CD4-positive, alpha-beta T cell treated with Interleukin-17A for 4 hours (primary cell): ENCODE measurements at places on chromosomes 2 and 18.

GRCh38 chr2:15893689-15894480 lies 46.5 kb upstream of the MYCN start:
- DNase-seq: no peak

- DNase-seq: peak; percentile 68
Measured at GRCh38 chr2:127084611-127085316, 22.2 kb downstream of the BIN1 start.

DNA sequence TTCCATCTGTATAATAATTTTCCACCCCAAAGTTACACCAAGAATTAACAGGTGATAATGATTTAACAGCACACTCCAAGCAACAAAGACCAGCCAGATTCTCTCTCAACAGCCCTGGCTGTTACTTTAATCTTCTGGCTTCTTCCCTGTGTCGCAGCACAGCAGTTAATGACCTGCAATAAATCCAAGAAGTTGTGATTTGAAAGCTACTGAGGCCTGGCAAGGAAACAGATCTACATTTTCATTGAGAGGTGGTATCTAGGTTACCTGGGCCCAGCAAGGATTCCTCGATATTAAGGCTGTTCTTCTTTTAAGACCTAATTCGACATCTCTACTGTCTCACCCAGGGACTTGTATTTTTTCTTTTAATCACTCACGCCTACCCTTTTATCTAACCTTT lies 433.8 kb downstream of the NBAS start:
- no peak for DNase-seq

GRCh38 chr2:177671662-177672061 lies 279.1 kb downstream of the AGPS start:
- no peak for DNase-seq

DNA sequence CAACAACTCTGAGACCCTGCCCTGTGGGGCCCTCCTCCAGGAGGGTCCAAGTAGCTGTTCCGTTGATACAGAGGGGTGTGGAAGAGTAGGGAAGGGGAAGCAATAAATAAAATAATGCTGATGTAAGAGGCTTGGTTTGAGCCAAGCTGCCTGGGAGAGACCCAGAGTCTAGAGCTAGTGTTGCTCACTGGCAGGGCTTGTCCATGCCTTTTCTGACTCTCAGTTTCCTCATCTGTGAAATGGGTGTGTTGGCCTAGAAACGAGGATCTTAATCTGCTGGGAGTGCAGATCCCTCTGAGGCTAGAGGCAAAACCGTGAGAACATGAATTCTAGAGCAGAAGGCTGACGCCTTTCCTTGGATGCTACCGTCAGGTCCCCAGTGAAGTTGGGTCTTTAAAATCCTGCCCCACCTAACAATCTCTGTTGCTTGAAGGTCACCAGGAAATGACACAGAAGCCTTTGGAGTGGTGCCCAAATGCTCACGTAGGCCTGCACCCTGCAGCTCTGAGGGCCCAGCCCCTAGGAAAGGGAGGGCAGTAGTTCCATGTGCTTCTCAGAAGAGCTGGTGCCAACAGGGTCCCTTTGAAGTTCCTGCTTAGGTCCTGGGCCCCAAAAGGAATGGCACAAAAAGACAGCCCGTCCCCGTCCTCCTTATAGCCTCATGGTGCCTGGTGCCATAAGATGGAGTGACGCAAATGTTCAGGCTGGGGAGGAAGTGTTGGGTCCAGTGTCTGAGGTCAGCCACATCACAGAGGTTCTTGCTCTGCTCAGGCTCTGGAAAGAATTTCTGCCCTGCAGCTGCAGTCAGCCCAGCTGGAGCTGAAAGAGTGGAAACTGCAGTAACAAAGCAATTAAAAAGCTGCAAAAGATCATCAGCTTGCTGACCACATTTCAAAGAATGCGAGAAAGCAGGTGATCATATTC lies 73.2 kb upstream of the SMAD2 start:
- DNase-seq: no peak

- no peak for DNase-seq
Measured at GRCh38 chr2:120953843-120954584, 218.3 kb downstream of the GLI2 start.

GRCh38 chr18:50571606-50572005 lies 11.7 kb downstream of the MAPK4 start:
- DNase-seq: no peak

- peak; percentile 4 for DNase-seq
Measured at GRCh38 chr2:34012715-34013302, 413.7 kb upstream of the FAM98A start.

- no peak for DNase-seq
Measured at GRCh38 chr18:36374262-36374661, 76.7 kb downstream of the FHOD3 start.

GRCh38 chr2:69994166-69994565 lies 32.7 kb upstream of the ASPRV1 start:
- no peak for DNase-seq

DNA sequence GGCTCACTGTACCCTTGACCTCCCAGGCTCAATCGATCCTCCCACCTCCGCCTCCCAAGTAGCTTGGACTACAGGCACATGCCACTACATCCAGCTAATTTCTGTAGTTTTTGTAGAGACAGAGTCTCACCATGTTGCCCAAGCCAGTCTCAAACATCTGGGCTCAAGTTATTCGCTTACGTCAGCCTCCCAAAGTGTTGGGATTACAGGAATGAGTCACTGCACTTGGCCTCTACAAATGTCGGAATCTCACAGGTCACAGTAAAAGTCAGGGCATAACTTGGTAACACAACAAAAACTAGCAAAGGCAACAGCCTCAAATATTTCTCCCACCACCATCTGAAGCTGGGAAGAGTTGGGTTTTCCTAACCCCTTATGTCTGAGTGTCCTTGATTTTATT lies 25.3 kb downstream of the SCG2 start:
- DNase-seq: no peak

DNA sequence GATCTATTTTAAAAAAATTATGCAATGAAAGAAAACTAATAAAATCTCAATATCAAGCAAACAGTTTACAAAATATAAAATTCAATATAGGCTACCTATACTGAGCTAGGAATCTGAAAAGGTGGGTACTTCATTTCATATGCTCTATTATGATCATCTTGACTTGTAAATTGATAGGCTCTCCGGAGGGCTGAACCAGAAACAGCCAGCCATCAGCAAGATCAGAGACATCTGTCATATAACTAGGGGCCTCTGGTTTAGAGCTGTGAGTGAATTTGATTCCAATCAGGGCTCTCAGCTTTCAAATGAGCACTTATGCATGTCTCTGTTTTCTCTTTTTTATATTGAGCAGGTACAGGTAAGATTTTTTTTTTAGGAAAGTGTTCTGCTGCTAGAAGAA lies 114.2 kb downstream of the SPHKAP start:
- DNase-seq: no peak

DNA sequence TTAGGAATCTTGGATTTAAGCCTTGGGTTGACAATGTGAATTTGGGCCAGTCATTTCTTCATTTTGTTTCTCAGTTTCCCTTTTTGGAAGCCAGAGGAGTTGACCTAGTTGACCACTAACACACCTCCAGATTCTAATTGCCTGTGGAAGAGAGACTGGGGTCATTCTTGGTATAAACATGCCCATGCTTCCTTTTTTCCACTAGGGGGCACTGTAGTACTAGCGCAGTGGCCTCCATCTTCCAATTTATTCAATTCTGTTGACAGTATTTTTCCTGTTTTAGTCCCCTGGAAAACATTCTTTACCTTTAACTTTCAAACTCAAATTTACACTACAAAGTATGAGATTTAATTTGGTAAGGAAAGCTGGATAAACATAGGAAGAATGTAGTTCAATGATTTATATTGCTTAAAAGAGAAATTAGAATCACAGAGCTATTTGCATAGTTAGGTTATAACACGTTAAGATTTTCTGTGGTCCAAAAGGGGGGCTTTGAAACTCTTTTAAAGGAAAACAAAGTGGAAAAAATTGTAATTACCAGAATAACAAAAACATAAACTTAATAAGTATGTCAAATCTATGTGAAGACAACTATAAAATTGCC lies 57.5 kb upstream of the AGPS start:
- DNase-seq: peak; percentile 22

DNA sequence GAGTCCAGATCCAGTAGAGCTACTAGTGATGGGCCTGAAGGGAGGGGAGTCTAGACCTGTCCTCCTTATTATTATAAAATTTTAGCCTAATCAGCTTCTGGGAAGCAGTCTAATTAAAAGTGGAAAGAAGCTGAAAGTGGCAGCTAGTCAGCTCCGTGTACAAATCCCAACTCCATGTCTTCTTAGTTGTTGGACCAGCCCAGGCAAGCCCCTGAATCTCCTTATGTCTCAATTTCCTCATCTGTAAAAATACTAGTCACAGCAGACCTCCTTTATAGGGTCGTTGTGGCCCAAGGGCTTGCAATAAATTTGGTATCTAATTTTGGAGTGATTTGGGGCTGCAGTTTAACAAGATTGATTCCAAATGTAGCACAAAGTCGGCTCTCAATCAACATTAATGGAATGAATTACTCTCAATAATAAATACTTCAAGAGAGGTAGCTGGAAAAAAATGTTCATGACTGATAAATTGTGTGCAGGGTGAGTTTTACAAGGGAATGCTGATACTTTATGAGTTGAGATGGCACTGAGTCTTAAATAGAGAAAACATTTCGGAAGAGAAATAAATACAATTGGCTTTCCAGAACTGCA lies 118.3 kb upstream of the NDUFV2 start:
- DNase-seq: no peak

DNA sequence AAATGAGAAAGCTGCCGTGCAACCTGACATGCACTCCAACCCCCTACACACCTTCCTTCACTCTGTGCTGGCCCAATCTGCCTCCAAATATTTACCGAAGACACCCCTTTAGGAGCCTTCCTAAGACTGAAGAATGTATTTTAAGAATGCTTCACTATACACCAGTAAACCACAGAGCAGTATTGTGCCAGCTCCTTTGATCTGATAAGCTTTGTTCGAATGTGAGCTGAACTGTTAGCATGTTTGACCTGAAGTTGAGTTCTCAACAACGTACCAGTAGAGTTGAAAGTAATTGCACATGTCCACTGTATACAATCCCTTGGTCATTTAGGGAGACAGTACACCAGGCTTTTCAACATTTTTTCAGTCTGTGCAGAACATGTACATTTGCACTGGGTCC lies 259.2 kb downstream of the TGIF1 start:
- DNase-seq: no peak

DNA sequence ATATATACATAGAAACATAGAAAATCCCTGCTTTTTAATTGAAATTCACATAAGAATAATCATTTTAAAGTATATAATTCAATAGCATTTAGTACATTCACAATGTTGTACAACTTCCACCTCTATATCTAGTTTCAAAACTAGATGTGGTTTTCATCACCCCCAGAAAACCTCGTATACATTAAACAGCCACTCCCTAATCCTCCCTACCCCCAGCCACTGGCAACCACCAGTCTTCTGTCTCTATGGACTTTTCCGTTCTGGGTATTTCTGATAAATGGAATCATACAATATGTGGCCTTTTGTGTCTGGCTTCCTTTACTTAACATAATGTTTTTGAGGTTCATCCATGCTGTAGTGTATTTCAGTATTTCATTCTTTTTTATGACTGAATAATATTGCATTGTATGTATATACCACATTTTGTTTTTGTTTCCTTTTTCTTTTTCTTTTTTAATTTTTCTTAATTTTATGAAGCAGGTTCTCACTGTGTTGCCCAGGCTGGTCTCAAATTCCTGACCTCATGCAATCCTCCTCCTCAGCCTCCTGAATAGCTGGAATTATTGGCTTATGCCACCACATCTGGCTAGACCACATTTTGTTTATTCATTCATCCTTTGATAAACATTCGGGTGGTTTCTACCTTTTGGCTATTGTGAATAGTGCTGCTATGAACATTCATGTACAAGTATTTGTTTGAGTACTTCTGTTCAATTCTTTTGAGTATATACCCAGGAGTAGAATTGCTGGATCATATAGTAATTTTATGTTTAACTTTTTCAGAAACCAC lies 50.6 kb upstream of the RNF152 start:
- no peak for DNase-seq

DNA sequence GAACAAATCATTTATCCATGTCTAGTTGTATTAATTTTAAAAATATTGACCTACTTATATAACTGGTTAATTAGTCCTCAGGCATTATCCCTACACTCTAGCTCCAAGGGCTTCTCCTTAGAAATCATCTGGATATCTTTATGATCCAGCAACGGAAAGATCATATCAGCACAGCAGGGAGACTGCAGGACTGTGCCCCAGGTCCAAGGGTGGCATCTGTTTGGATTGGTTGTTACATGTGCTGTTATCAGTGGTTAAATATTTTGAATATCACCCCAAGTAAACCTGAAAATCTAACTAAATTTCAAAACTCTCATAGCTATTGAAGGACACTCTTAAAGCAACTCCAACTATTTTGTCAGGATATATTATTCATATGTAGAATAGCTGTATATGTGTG lies 556.2 kb upstream of the ZEB2 start:
- DNase-seq: no peak

DNA sequence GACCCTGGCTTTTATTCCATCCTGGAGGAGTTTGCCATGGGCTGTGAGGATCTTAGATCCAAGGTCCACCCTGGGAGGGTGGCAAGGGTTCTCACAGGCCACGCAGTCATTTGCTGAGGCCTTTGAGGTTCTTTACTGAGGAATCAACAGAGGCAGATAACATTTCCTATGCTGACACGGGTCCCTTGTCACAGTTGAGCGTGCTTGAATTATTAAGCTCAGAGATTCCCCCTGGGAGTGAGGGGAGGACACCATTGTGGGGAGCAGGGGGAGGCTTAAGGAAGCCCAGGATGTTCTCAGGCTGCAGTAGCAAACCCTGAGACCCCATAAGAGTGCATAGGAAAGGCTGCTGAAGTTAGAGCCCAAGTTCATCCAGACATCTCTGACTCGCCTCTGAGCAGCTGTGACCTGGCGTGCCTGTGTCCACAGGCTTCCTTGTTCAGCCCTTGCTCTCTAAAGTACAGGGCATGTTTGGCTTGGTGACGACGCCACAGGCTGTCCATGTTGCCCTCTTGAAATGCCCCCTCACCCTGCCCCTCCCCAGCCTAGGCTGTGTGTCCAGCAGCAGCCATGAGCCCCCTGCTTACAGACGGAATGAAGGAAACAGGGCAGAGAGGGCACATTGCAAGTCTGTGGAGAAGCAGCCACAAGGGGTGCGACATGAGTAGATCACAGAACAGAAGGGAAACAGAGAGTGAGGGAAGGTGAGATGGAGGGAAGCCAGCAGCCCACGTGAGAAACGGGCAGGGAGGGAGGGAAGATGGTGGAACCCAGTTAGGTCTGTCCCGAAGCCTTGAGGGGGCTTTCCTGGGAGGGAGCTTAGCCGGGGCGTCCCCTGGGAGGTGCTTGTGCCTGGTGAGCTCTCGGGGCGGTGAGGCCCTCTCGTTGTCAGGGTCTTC lies 34.0 kb downstream of the NAPG start:
- DNase-seq: no peak

DNA sequence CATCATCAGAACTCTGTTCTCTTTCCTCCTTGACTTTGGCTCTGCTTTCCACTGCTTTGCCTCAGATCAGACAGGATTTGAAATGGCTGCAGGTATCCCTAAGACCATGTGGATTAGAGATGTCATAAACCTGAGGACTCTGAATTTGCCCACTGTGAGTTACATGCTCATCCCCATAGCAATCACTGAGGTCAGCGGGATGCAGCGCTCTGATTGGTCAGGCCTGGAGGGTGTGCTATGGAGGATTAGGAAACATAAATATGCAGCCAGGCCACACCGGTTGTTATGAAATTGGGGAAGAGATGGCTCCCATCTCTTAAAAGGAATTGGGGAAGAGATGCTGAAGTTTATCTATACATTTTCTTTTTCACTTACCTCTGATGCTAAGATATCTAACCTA lies 73.7 kb upstream of the DNAJC10 start:
- peak; percentile 29 for DNase-seq

GRCh38 chr2:174846941-174847938 lies 83.0 kb upstream of the CHRNA1 start:
- peak; percentile 4 for DNase-seq

GRCh38 chr2:1607971-1608688 lies 136.2 kb downstream of the PXDN start:
- no peak for DNase-seq
